Dermis blood vessel endothelial cell (primary cell): ENCODE measurements at places on chromosomes 3 and 15.

GRCh38 chr15:55116636-55117035 is 80.1 kb downstream of the RSL24D1 start:
- no peak for DNase-seq

- DNase-seq: peak; percentile 7
Measured at GRCh38 chr3:72044231-72044855, 259.4 kb upstream of the PROK2 start.

DNA sequence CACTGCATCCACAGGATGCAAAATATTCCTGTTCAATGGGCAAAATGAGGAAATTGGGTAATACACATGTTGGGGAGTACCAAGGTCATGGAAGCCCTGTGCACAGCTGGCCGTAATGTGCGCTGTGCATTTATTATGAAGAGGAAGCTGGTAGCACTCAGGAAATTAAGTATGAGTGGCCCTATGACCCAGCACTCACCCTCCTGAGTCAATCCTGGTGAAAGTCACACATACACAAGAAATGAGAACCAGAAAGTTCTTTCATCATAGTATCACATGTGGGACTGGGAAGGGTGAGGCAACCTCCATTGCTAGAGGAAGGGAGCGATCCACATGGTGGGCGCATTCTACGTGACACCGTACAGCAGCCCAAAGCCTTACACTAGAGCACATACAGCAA is 11.4 kb upstream of the PRR20G start:
- no peak for DNase-seq

DNA sequence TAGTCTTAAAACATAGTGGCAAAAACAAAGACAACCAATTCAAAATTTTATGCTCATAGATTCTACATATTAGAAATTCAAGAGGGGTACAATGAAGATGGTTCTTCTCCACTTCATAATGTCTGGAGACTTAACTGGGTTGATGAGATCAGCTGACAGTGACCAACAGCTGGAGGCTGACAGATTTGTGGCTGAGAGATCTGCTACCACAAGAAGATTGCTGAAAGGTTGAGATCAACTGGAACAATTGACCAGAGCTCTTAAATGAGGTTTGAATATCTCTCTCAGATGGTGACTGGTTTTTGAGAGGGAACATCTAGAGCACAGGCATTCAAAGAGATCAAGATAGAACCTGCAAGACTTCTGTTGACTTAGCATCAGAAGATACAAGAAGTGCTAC is 254.1 kb upstream of the ARPP21 start:
- DNase-seq: no peak

DNA sequence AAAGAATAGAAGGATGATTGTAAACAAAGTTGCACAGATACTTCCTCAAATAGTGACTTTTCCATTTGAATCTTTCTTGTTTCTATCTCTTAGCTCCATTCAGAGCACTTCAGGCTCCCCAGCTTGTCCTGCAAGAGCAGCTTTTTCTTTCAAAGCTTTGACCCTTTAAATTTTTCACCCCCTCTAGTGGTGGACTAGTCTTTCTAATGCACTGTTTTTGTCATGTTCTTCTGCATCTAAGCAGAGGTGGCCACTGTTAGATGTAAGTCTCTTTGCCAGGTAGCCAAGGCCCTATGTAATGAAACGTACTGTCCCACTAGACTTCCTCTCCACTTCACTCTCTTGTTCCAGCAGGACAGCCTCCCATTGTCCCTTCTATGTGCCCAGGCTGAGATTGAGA is 74.0 kb upstream of the MANF start:
- DNase-seq: peak; percentile 40

DNA sequence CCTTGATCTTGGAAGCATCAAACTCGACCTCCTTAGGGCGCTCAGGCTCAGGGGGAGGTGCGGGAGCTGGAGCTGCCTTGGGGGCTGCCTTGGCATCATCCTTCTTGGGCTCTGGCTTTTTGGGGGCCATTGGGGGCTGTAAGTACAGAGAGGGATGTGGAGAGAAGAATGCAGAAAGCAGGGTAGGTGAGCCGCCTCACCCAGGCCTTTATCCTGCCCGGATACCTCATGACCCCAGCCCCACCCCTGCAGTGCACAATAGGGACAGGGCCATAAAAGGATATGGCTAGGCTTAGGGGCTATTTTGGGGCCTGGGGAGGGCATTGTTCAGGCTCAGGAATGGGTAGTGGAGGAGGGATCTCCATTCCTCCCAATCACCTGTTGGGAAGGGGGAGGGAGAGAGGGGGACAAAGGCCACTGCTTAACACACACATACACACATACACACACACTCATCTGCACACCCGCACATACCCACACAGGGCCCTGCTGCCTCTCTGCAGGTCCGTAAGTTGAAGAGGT is at the start of gene MYL3:
Gene MYL3 (minus strand): TSS at position 184 of the 522 bp plus-strand sequence. CDS start 54 bp downstream, at position 130.
- no peak for DNase-seq

DNA sequence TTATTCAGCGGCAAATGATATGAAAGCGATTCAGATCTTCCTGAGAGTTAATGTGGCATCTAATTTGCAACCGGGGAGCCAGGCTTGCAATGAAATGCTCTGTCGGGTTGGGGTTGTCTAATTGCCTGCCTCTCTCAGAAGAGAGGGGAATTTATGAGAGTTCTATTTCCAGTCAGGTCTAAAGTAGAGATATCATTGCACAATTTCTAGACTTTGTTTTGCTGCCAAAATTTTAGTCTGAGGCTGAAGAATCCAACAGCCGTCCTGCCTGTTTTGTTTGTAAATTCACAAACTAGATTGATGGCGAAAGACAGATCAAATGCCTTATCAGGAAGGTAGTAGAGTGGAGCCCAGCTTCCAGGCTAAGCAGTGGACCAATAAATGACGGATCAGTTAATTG is 610 bp downstream of the LIPC start:
- no peak for DNase-seq

DNA sequence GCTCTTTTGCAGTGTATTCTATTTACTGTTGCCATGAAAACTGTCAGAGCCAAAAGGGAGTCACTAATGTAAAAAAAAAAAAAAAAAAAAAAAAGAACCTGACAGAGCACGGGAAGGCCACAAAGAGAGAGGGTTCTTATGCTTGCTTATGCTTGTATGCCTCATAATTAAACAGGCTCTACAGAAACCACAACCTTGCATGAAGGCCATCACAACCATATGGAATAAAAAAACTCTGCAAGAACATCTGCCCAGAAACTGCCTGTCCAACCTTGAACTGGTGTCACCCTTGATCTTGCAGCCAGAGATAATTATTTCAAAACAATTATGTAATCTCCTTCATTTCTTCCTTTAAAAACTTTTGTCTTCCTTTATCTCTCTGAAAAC is 50.1 kb downstream of the CFAP20DC start:
- no peak for DNase-seq

DNA sequence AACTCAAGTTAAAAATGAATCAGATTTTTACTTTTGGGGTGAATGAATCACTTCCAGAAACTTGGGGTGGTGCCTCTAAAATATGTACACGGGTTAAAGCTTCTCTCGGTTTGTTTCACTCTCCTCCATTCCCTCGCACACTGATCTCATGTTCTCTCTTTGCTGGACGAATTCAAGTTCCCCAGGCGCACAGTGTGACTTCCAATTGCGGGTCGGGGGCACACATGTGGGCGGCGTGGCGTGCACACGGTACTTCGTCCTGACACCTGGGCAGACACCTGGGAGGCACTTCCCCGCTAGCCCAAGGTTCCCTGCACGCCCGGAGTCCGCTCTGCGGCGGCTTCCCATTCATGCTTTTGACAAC is 692 bp downstream of the SCAANT1 start:
- DNase-seq: no peak

- no peak for DNase-seq
Measured at GRCh38 chr3:31892916-31893573, 88.0 kb downstream of the OSBPL10 start.

DNA sequence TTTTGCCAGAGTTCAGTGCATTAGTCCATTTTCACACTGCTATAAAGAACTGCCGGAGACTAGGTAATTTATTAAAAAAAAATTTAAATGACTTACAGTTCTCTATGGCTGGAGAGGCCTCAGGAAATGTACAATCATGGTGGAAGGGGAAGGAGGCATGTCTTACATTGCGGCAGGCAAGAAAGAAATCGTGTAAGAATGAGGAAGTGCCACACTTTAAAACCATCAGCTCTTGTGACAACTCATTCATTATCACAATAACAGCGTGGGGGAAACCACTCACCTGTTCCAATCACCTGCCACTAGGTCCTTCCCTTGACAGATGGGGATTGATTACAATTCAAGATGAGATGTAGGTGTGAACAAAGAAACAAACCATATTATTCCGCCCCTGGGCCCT is 1361.4 kb downstream of the NSUN3 start:
- no peak for DNase-seq

DNA sequence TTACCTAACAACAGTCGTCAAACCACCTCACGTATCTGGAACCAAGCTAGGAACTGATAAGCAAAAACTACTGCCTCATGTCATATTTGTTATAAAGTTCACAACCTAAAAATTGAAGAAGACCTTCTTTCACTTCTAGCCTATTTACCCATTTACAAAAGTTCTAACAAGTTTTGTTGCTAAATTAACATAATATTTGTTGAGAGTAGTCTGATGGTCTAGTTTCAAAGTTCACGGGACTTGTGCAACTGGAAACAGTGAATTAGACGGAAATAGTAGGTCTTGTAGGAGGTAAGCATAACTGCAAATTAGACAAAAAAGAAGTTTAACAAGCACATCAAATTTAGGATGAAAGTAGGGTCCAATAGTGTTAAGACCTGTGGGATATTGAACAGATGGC is 51.9 kb downstream of the CCR4 start:
- DNase-seq: no peak

DNA sequence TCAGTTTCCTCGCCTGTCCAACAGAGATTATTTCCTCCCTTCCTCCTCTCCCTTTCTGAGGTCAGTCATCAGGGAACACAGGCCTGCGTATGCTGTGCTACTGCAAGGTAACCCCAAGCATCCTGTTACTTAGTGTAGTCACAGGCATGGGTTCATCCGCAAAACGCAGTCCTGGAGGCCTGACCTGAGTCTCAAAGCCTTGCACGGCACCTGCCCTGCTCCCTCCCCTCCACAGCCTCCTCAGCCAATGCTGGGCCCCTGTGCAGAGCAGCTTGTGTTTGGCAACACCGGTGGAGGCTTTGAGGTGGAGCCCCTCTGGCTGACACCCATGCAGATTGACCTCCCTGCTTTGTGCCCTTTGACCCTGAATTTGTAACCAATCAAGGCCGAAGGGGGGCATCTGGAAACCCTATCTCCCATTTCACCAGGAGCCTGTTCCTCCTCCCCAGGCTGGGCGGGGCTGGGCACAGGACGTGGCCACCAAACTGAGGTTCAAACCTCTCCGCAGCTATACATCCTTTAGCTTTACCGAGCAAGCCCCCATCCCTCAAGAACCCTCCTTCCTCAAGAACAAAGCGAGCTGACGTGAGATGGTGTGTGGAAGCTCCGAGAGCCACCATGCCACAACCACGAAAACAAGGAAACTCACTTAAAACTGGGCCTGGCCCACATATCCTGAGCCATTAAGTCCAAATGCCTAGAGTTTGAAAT is 21.5 kb downstream of the TKT start:
- no peak for DNase-seq

- DNase-seq: no peak
Measured at GRCh38 chr3:5607581-5607980, 420.1 kb downstream of the EDEM1 start.

DNA sequence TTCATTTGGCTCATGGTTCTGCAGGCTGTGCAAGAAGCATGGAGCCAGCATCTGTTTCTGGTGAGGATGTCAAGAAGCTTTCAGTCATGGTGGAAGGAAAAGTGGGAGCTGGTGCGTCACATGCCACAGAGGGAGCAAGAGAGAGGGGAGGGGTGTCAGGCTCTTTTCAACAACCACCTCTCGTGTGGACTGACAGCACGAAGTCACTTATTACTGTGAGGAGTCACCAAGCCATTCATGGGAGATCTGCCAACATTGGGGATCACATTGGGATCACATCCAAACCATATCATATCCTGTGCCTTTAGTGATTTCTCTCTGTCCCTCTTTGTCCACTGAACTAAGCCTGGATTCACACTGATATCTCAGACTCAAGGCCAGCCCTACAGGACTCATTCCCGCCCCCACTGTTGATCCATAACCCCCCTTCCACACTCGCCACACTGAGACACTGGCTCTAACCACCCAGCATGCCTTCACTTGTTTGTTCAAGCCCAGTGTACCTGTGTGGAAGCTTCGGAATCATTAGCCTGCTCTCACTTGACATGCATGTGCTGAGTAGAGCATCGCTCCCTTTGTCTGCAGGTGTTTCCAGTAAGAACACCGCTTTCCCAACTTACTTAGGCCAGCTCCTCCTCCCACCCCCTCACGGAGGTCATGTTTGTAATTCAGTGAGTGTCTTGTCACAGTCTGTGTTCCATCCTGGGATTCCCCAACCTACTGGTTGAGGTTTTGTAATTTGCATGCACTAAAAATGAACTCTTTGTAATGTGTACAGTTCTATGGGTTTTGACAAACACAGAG is 132.2 kb downstream of the KLF13 start:
- DNase-seq: no peak

DNA sequence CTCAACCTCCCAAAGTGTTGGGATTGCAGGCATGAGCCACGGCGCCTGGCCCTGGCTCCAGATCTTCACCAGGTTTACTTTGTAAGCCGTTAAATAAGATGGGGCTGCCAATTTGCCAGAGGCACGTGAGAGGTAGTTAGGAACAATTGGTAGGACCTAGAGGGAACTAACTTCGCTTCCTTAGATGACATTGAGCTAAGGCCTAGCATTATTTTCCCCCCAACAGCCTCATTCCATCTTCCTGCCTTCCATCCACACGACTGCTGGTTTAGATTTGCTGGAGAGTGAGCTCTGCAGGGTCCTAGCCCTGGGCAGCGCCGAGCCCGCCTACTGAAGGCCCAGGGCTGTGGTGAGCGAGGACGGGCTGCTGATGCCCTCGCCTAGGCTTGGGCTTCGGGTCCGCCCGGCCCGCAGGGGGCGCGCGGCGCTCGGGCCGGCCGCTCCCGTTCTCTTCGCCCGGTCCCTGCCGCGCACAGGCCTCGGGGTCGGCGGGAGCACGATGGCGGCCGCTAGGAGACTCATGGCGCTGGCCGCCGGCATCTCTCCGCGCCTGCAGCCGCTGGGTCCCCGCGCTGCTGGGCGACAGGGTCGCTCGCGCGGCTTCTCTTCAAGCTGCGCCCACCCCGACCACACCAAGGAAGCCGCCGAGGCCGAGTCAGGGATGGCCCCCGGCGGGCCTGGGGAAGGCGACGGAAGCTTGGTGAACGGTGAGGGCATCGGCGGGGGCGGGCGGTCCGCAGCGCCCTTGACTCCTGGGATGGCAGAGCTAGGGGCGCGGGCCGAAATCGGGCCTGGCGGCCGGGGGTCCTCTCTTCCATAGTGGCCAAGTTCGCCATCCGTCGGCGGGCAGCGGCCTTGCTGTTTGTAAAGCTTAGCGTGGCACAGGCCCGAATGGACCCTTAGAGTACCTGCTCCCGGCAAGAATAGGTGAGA is 21.9 kb downstream of the DHX30 start:
- DNase-seq: peak; percentile 91
